Stimulated activated CD8-positive, alpha-beta memory T cell treated with anti-CD3 and anti-CD28 coated beads, Interleukin-7, amount 100 ng/mL, for 4 hours (primary cell): ENCODE measurements at places on chromosomes 4 and X.

- no peak for DNase-seq
Observed at GRCh38 chr4:158835226-158836001, 66.6 kb downstream of the FNIP2 start.

GRCh38 chr4:39697740-39698423, at the start of gene UBE2K:
TSS of gene UBE2K (plus strand) at chr4:39698136. CDS start at chr4:39698328, 192 bp downstream.
- peak; percentile 86 for DNase-seq

- DNase-seq = no peak
Observed at GRCh38 chrX:130136496-130136895, 26.2 kb upstream of the ELF4 start.

- DNase-seq = no peak
Observed at GRCh38 chr4:16120720-16121119, 36.9 kb upstream of the PROM1 start.

DNA sequence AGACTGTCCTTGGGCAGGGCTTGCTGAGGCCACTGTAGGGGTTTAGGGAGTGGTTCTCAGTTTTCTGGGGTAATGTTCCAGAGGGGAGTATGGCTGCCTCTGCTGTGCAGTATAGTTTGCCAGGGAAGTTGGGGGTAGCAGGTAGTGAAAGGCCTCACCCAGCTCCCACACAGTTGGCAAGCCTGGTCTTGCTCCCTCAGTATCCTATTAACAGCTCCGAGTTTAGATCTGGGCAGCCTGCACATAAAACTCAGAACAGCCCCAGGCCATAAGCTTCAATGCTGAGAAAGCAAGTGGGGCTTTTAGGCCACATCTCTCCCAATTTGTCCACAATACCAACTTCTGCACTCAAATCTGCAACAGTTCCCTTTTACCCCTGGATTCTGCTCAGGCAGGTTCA, 205.2 kb downstream of the GALNTL6 start:
- no peak for DNase-seq

- no peak for DNase-seq
Observed at GRCh38 chr4:118026806-118027205, 7.5 kb upstream of the NDST3 start.

DNA sequence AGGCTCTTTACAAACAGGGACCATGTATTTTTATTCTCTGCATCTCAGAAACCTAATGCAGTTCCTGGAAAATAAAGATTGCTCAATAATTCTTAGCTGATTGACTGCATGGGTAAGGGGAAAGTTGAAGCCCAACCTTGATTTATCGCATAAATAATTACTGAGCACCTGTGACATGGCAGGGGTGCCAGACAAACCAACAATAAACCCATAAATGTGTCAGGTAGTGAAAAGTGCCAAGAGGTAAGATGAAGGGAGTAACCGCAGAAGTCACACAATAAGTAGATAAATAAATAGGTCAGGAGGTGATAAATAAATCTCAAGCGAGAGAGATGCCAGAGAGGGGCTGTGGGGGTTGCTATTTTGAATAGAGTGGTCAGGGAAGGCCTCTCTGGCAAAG, 20.1 kb upstream of the AP1S2 start:
- no peak for DNase-seq

DNA sequence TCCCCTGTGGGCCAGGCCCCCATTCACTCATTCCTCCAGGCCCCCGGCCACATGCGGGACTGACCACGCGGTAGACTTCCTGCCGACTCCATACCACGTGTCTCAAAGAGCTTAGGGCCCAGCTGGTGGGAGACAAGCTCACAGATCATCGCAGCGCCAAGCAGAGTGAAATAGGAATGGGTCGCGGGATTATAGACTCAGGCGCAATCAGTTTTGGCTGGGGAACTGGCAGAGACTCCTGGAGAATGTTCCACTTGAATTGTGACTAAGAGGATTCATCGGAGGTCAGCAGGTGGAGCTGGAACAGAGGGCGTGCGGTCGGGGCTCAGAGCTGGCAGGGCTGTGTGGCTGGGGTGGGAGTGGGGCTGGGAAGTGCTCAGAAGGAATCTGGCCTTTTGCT, 15.6 kb downstream of the ATP2B3 start:
- DNase-seq = no peak

- no peak for DNase-seq
Observed at GRCh38 chr4:147487616-147488015, 6.7 kb downstream of the EDNRA start.

GRCh38 chr4:177080388-177080787, 229.3 kb upstream of the NEIL3 start:
- DNase-seq = no peak

GRCh38 chrX:123487669-123488068, 245.2 kb downstream of the THOC2 start:
- DNase-seq = no peak

DNA sequence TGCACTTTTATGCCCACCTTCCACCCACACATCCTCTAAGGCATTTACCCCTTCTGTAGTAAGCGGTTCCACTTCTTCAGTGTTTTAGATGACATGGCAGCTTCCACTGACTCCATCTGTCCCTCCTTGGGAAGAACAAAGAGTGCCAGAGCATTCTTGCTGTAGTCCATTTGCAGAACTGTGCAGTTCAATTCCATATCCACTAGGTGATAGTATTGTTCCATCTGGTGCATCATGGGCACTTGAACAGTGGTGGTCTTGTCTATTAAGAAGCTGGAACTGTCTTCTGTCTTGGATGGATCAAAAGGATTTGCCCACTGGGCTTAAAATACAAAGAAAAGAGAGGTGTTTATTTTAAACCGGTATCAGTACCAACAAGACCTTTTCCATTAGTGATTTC, 3.5 kb downstream of the SERPINA7 start:
- no peak for DNase-seq

GRCh38 chr4:156933633-156934258, 37.9 kb downstream of the PDGFC start:
- DNase-seq = no peak

DNA sequence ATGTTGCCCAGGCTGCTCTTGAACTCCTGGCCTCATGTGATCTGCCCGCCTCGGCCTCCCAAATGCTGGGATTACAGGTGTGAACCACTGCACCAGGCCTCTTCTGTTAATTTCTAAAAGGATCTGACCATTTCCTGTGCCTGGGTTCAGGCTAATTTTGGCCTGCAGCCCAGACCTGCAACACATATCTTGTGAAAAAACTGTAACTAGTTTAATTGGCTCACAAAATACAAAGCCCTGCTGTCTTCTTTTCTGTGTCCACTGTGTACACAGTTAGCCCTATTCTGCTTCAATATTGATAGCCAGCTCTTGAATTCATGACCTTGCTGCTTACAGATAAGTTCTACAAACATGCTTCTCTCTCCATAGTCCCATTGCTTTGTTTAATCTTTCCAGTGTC, 753.5 kb downstream of the PDHA2 start:
- no peak for DNase-seq

DNA sequence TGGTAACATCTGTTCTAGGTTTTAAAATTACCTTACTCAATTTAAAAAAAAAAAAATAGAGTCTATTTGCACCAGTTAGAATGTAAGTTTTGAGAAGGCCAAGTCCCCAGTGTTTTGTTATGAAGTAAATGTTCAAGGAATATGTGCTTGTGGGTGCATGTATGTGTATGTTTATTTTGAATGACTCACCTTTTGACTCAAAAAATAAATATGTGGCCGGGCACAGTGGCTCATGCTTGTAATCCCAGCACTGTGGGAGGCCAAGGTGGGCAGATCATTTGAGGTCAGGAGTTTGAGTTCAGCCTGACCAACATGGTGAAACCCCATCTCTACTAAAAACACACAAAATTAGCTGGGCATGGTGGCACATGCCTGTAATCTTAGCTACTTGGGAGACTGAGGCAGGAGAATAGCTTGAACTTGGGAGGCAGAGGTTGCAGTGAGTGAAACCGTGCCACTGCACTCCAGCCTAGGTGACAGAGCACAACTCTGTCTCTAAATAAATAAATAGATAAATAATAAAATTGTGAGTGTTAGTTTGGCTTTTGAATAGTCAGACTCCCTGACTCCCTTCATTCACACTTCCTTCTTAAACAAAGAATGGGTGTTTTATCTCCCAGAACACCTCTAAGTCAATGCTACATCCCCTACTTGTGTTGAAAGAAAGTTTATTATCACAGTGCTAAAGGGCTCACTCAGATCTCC, 511.3 kb upstream of the PCDH7 start:
- no peak for DNase-seq

GRCh38 chrX:107579956-107580355, 48.4 kb upstream of the PRPS1 start:
- DNase-seq = no peak

DNA sequence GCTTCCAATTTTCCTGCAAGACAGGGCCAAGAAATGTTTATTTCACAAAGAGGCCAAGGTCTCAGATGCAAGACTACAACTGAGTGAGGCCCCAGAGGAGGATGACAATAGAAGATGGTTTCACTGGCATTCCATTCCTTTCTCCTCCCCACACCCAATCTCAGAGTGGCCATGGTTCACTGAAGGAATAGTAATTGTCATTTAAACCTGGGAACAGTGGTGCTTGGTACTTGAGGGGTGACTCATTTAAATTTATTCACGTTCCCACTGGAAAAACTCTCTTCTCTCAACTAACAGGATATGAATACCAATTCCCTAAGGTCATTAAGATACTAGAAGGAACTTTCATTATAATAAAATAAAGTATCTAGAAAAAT, 35.3 kb upstream of the CXCL8 start:
- DNase-seq = no peak
